HCT116 (cell line): ENCODE measurements at places on chromosomes 5 and 9. TPM values are rescaled to one million over a fixed set of nuclear protein-coding genes. Genes with fewer than 3 reads are reported as not detected.
A peak's percentile ranks its signal among the peaks of the same experiment; 100 is the strongest.

- no peak for DNase-seq
Observed at GRCh38 chr5:131230406-131230805, 33.4 kb upstream of the CDC42SE2 start.

DNA sequence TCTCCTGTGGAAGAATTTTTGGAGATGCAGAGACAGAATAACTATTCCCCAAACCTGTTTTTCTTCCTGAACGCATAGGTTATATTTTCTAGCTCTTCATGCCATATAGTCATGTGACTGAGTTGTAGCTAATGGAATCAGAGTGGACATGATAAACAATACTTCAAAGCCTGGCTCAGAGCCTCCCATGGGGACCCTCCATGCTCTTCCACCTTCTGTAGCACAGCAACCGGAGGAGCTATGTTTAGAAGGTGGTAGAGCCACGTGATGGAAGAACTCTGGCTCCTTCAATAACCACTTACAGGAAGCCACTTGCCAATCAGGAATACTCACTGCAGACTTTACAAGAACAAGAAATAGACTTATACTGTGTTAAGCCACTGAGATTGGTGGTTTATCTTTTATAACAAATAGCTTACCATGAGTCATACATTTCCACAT is 39.2 kb downstream of the NADK2 start:
- no peak for DNase-seq

DNA sequence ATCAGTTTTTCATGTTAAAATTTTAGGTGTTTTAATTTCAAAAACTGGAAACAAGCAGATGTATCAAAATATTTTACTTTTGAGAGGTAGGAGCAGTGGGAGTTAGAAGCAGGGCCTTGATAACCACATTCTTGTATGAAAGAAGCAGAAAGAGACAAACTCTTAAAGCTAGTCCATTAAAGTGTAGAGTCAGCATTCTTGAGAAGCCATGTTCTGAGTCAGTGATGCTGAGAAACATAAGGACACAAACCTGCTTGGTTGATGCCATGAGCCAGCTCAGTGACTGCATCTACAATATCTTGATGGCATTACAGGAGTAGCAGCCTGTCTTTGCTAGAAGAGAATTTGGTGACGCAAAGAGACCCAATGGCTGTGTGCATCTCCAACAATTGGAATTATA is 826.1 kb upstream of the CTNND2 start:
- DNase-seq: no peak

DNA sequence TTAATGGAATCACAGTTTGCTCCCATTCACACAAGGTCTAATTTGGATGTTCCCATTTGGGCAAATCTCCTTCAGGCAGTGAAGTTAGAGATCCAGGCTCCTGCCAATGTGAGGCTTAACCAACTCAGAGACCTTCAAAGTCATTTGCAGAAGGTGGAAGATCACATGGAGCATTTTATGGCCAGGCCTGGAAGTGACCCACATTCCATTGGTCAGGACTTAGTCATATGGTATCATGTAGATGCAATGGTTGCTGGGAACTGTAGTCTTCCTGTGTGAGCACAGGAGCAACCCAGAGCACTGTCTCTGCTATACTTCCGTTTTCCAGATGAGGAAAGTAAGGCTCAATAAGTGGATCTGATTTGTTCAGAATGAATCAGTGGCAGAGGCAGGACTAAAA is 292.7 kb upstream of the SMARCA2 start:
- no peak for DNase-seq

DNA sequence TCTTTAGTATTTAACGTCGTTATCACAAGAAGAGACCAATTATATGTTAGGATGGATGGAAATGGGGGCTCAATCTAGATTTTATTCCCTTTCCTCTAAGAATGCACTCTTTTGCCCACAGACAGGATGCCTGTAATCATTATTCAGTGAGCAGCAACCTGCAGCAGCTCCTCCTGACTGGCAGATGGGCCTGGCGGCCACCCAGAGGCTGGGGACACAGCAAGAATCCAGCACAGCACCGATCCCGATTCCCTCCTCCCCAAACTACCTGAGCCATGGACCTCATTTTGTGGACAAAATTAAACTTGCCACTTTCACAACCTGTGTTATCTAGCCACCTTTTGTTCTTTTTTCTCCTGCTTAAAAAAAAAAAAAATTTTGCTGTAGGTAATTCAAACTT is 101.0 kb downstream of the USP20 start:
- DNase-seq: no peak

DNA sequence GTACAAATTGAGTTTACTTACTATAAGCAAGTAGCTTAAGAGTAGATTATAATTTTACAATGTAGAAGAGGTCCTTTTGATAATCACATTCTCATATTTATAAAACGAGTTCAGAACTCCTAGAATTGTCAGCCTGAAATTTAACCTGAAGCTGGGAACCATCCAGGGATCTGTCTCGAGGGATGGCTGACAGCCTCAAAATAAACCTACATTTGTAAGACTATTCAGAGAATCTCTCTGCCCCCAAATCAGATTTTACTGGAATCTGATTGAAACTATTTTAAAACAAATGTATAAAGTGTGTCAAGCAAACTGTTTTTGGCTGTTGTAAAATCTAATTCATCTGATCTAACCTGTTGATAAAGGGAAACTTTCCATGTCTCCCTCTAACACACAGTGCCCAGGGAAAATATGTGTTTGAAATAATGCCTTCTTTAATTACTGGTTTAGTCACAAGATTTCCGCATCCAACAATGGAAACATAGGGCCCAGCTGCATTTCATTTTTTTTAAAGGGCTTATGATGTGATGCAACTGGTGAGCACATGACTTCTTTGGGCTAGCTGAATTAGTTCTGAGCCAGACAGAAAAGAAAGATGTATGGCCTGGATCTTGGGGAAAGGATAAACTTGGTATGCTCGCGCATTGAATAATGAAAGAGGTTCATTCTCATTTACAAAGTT is 30.3 kb downstream of the SLC25A46 start:
- no peak for DNase-seq

GRCh38 chr9:73154722-73155121 is 3.1 kb downstream of the ANXA1 start:
- no peak for DNase-seq

- DNase-seq: no peak
Observed at GRCh38 chr9:126599047-126599650, 14.6 kb upstream of the LMX1B start.

Gene ENTPD2
- 32.5 TPM for total RNA-seq

Gene FBXW5
- total RNA-seq: 88.0 TPM

DNA sequence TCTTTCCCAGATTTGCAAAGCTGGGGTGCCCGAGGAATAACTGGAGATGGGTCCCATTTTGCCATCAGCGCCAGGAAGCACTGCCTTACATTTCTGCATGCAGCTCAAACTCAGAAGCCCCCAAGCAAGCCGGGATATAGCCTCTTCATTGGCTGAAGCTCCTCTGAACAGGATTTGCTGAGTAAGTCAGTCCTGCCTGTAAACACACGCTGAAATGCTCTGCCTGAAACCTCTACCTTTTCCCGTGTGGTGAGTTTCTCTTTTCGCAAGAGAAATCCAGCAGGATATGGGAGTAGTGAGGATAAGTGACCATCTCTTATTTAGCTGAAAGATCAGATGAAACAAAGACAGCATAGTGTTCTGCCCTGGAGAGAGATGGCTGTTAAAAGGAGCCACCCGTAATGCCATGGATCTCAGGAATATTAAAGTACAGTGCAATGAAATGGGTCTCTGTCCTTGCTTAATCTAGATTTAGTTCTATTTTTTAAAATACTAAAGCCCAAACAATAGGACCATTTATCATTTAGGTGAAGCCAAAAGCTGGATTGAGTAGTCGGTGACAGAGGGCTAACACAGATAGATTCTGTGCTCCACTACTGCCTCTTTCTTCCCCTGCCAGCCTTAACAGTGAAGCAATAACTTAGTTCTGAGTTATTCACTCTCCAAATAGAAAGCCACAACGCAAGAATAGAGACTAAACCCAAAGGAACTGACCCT is 177.5 kb upstream of the PPP2R2B start:
- DNase-seq: no peak

Gene MTRR
- total RNA-seq: 32.5 TPM

GRCh38 chr9:73133022-73133651 is 18.5 kb upstream of the ANXA1 start:
- no peak for DNase-seq

Gene NRARP
- total RNA-seq: 22.2 TPM

DNA sequence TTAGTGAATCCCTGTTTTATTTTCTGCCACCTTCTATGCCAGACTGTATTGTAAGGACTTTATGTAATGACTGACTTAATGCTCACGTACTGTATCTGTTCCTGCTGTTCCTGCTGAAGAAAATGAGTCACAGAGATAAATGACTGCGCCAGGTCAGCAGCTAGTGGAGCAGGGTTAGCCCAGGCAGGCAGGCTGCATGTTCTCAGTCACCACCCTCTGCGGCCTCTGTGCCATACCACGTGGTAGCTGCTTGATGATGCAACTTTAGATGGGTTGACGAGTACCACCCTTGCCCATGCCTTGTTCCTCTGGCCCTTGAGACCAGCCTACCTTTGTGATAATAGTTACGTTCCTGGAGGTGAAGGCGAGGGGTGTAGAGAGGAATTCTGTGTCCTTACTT is 161.9 kb downstream of the TRIO start:
- DNase-seq: no peak

Gene ROR2
- 15.7 TPM for total RNA-seq

Gene EFNA5
- 0.22 TPM for total RNA-seq

Gene TYRP1
- not detected for total RNA-seq

GRCh38 chr9:69173891-69174615 is at the start of gene TJP2:
TJP2 (plus strand) TSS chr9:69174277; CDS start chr9:69174373, 96 bp downstream.
- no peak for DNase-seq

GRCh38 chr5:81420039-81420667 is 26.2 kb upstream of the ACOT12 start:
- DNase-seq: peak; percentile 74

- DNase-seq: no peak
Observed at GRCh38 chr5:89342106-89342876, 459.3 kb upstream of the MEF2C start.

DNA sequence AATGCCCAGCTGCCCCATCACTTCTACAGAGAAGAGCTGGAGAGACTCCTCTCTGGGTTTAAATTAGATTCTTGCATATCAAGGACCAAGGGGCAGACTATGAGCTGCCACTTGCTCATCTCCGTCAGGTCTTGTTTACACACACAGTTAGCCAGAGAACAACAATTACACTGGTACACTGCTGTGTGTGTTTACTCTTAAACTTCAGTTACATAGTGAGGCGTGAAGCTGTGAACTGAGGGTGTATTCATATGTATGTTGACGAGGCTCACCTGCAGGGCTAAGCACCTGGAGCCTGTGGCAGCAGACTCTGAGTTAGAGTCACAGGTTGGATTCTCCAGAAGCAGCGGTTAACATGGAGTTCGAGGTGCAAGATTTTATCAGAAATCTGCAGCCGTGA is 155.4 kb upstream of the ANKH start:
- no peak for DNase-seq

Gene TTC39B
- 7.4 TPM for total RNA-seq

DNA sequence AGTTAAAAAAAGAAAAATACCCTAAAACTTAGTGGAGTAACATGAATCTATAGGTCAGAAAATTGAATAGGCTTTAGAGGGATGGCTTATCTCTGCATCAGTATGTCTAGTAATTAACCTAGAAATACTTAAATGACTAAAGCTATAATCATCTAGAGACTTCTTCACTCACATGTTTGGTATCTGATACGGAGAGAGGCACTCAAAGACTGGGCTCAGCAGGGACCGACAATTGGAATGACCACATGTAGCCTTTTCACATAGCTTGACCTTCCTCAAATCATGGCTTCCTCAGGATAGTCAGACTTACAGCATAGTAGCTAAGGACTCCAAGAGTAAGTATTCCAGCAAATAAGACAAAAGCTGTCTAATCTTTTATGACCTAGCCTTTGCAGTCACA is 105.3 kb upstream of the RORB start:
- no peak for DNase-seq

DNA sequence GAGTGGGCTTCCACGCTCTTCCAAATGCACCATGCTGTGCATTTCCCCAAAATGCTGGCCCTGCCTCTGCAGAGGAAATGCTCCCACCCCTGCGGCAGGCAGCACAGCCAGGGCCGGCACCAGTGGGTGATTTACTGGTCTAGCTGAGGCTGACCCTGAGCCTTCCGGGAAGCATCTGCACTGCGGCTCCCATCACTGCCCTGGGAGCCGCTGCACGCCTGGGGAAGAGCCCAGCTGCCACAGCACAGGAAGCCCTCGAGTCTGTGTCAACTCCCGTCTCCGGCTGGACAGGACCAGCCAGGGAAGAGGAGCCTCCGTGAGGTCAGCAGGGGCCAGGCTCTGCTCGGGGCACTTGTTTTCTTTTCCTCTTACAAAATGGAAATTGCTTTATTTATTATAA is 25.1 kb upstream of the EEIG1 start:
- no peak for DNase-seq

Gene THOC3
- 111 TPM for total RNA-seq

- no peak for DNase-seq
Observed at GRCh38 chr5:157030692-157031091, 28.2 kb downstream of the HAVCR1 start.

GRCh38 chr5:83955916-83956315 is 235.3 kb upstream of the HAPLN1 start:
- no peak for DNase-seq
